Sigmoid colon (tissue), 7 donors: ENCODE measurements at places on chromosomes 2 and 18. TPM values are rescaled to one million over a fixed set of nuclear protein-coding genes. Genes with fewer than 3 reads are reported as not detected.
A peak's percentile ranks its signal among the peaks of the same experiment; 100 is the strongest.

The SNTG2 gene
- total RNA-seq: 0.99 TPM

The OR6B2 gene
- not detected for total RNA-seq

The IMPACT gene
- 15.6 TPM for total RNA-seq

The TMEM237 gene
- 20.2 TPM for total RNA-seq

DNA sequence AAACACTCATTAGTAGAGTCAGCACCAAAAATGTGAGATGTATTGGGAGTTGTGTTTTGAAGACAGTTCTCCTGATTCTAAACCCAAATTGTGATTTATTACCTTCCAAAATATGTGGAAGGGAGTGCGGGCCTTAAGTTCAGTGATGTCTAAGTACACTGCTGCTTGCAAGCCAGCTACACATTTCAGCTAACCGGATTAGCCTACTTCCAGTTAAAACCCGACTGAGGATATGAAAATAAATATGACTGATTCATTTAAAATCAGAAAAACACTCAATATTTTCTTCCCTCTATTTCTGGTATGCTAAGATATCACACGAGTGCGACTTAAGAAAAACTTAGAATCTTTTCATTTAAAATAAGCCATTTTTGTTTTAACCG is 907 bp downstream of the FHL2 start:
- H3K4me3 ChIP-seq: peak overlapping the region; percentile 97
- H3K27ac ChIP-seq: peak overlapping the region; percentile 89
- peaks cover 30% of the 10 kb centered on the region for H3K4me1 ChIP-seq
- H3K36me3 ChIP-seq: no peaks in the 10 kb centered on the region
- H3K27me3 ChIP-seq: no peaks in the 10 kb centered on the region

DNA sequence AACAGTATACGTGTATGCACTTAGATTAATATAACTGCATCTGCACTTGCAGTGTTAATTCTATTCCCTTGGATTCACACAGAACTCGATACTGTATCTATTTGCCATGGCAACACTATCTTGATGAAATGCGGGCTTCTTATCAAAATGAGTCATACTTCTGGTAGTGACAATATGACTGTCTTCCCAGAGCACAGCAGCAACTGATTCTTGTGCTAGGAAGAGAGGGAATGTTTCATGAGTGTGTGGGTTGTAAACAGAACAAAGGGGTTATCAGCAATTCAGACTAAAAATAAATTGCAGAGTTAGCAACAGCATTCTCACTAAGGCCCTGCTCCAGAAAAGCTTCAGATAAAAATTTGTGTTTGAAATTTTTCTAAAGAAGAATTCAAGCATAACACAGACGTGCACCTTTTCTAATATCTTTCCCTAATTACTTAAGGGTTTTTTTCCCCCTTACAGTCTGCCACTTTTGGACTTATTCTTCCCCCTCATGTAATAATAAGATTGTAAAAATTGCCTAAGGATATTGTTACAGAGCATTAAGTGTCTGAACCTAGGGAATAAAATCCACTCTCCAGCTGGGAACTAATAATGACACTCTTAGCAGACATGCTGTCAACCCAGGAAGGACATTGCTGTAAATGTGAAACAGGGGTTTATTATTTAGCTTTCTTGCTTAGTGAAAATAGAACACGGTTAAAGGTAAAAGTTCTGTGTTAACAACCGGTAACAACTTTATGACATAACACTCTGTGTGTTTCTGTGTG is 99.9 kb upstream of the SLC38A11 start:
- no peaks in the 10 kb centered on the region for H3K36me3 ChIP-seq
- no peaks in the 10 kb centered on the region for H3K27me3 ChIP-seq
- no peak overlapping the region for H3K4me3 ChIP-seq
- no peak for DNase-seq
- H3K4me1 ChIP-seq: no peaks in the 10 kb centered on the region

The SLC25A52 gene
- not detected for total RNA-seq

GRCh38 chr2:97834610-97835009 is 121.2 kb downstream of the ZAP70 start:
- no peaks in the 10 kb centered on the region for H3K4me1 ChIP-seq
- H3K36me3 ChIP-seq: no peaks in the 10 kb centered on the region
- H3K27ac ChIP-seq: no peak overlapping the region
- no peak overlapping the region for H3K4me3 ChIP-seq
- no peak for DNase-seq

The DNMT3A gene
- 18.1 TPM for total RNA-seq

- no peak overlapping the region for H3K4me3 ChIP-seq
- no peaks in the 10 kb centered on the region for H3K36me3 ChIP-seq
- H3K27ac ChIP-seq: no peak overlapping the region
- no peak for DNase-seq
- H3K27me3 ChIP-seq: peaks cover 14% of the 10 kb centered on the region
- peaks cover 9% of the 10 kb centered on the region for H3K4me1 ChIP-seq
These were observed 180.2 kb upstream of the ALKAL2 start for GRCh38 chr2:467892-468647.

The NXPH2 gene
- not detected for total RNA-seq

DNA sequence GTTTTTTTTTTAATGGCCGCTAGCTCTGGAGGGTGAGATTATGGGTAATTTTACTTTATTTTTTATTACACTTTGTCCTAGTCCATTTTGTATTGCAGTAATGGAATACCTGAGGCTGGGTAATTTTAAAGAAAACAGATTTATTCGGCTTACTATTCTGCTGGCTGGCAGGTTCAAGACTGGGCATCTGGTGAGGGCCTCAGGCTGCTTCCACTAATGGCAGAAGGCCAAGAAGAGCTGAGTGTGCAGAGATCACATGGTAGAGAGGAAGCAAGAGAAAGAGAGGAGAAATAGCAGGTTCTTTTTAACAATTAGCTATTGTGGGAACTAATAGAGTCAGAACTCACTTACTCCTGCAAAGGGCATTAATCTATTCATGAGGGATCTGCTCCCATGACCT is 52.4 kb upstream of the ARHGAP28 start:
- H3K36me3 ChIP-seq: no peaks in the 10 kb centered on the region
- no peak overlapping the region for H3K27ac ChIP-seq
- DNase-seq: no peak
- H3K4me3 ChIP-seq: no peak overlapping the region
- no peaks in the 10 kb centered on the region for H3K27me3 ChIP-seq

The INPP1 gene
- total RNA-seq: 19.9 TPM

DNA sequence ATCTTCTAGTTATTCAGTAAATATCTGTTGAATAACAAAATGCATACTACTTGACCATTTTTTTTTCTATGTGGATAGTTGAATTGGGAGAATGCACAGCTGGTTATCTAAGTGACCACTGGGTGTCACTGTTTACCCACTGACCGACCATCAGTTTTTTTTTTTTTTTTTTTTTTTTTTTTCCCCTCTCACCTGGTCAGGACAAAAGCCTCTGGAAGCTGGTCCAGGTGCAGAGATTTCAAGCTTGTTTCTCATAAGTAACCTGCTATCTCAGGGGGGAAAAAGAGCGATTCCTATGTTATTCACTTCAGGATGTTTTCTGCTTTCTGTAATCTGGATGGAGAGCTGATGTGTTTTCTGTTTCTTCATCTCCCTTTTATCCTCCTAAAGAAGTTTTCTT is 256.0 kb downstream of the DCDC2C start:
- no peak overlapping the region for H3K27ac ChIP-seq
- no peaks in the 10 kb centered on the region for H3K36me3 ChIP-seq
- no peak for DNase-seq
- H3K27me3 ChIP-seq: no peaks in the 10 kb centered on the region

The FOXI3 gene
- total RNA-seq: not detected

GRCh38 chr2:136363900-136364299 is 246.0 kb upstream of the CXCR4 start:
- peaks cover 10% of the 10 kb centered on the region for H3K4me1 ChIP-seq
- H3K27ac ChIP-seq: no peak overlapping the region
- no peaks in the 10 kb centered on the region for H3K36me3 ChIP-seq
- H3K4me3 ChIP-seq: no peak overlapping the region
- no peak for DNase-seq
- no peaks in the 10 kb centered on the region for H3K27me3 ChIP-seq

- DNase-seq: no peak
- H3K27ac ChIP-seq: no peak overlapping the region
- H3K4me1 ChIP-seq: no peaks in the 10 kb centered on the region
- H3K27me3 ChIP-seq: no peaks in the 10 kb centered on the region
- H3K4me3 ChIP-seq: no peak overlapping the region
- H3K36me3 ChIP-seq: no peaks in the 10 kb centered on the region
These were observed 148.5 kb upstream of the DLX2 start for GRCh38 chr2:172251231-172251630.

The HOXD9 gene
- 11.2 TPM for total RNA-seq

DNA sequence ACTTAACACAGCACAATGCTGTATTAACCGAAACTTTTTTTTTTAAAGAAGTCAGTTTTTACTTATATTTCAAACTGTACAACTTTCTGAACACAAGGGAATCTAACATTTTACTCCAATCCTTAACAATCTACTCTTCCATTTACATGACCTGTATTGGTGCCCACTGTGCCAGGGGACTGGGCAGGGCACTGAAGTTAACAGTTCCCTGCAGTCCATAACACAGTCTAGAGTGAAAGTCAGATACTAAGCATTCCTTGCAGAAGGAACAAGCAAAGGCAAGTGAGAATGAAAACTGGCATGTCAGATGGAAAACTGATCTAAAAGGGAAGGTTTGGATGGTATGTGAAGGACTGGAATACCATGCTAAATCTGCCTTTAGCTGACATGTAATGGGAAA is 29.8 kb downstream of the SUCLG1 start:
- no peak for DNase-seq
- H3K27me3 ChIP-seq: no peaks in the 10 kb centered on the region
- H3K4me1 ChIP-seq: no peaks in the 10 kb centered on the region
- H3K27ac ChIP-seq: no peak overlapping the region

DNA sequence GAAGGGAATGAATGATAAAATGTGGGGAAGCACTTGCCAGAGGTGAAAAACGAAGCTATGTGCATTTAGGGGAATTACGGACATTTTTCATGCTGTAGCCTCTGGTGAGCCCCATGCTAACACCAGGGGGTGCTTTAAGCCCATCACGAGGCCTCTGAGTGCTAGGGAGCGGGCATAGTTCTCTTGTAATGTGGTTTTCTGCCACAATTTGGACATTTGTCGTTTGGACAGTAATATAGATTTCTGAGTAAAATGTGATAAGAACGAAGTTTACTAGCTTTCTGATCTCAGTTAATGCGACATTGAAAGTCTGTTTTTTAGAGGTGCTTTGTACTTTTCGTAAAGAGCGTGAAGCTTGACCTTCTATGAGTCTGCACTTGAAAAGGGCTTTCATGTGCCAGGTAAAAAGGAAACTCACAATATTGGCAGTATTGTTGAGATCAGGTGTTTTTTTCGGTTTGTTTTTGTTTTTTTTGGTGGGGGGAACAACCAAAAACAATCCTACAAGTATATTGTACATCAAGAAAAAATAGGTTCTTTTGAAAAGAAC is 50.6 kb downstream of the TRAF3IP1 start:
- H3K27me3 ChIP-seq: no peaks in the 10 kb centered on the region
- peak; percentile 78 for DNase-seq
- H3K4me3 ChIP-seq: no peak overlapping the region
- no peaks in the 10 kb centered on the region for H3K4me1 ChIP-seq
- H3K36me3 ChIP-seq: no peaks in the 10 kb centered on the region

The C2orf66 gene
- not detected for total RNA-seq

The IL18RAP gene
- total RNA-seq: 1.3 TPM

The SCN3A gene
- total RNA-seq: 2.1 TPM

The FSHR gene
- total RNA-seq: not detected

DNA sequence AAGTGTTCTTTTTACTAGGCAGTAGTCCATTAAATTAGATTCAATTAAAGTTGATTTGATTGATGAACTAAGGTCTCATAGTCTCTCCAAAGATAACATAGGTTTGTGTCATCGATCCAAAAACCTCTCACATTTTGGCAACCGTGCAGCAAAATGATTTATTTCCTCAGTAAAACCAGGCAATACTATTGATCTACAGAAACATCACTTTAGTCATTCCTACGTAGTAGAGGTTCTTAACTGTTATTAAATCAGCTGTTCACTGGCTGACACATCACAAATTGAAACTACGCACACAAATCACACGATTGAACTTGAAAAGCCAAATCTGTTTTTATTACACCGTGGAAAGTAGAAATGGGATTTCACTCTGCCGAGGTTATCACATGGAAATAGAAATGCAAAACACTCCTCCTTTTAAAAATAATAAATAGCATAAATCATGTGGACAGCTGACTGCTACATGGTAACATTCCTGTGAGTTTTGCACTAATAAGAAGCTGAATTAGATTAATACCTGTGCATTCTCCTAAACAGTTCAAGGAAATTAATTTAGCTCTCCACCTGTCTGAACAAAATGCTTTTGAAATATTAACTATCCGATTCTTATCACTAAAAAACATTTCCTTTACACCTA is 262.5 kb downstream of the CDH20 start:
- H3K27me3 ChIP-seq: no peaks in the 10 kb centered on the region
- no peak overlapping the region for H3K4me3 ChIP-seq
- H3K36me3 ChIP-seq: no peaks in the 10 kb centered on the region
- DNase-seq: no peak
- H3K27ac ChIP-seq: no peak overlapping the region
- no peaks in the 10 kb centered on the region for H3K4me1 ChIP-seq

The MATN3 gene
- 0.54 TPM for total RNA-seq

The GNAL gene
- total RNA-seq: 15.7 TPM

DNA sequence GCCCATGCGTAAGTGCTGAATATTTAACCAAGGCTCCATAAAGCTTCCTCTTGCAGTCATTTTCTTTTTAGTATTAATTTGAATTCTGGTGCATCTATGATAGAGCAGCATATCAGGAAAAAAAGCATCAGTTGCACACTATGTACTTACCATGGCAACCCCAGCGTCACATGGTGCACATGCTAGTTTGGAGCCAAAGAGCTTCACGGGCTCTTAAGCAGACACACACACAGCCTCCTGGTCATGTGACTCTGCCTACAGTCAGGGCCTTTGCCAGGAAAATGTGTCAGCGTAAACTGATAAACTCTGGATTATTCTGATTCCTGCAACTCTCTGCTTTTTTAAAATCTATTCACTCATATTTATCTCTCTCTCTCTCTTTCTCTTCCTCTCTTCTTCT is 30.2 kb downstream of the NYAP2 start:
- no peak overlapping the region for H3K4me3 ChIP-seq
